ENCODE measurements at places on chromosomes 13 and 19. TPM values are rescaled to one million over a fixed set of nuclear protein-coding genes. Genes with fewer than 3 reads are reported as not detected.

The FBN3 gene
- polyA plus RNA-seq = not detected

The PLA2G4C gene
- 0.39 TPM for polyA plus RNA-seq

The SIAH3 gene
- polyA plus RNA-seq = not detected

DNA sequence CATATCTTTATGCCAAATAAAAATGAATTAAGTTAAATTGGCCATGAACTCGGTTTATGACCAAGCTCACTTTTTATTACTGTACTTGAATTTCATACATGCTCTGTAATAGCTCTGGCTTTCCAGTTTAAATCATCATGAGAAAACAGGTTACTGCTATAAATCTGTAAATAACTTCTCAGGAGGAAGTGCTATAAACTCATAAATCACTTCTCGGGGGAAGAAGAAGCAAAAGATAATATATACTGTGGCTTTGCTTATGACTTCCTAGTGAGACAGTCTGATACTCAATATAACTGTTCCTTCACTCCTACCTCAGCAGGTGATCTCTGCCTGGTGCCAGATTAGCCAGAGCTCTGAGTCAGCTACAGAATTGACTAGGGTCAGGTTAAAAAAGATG lies 12.5 kb downstream of the SUPT20H start:
- peaks cover 21% of the 10 kb centered on the region for H3K4me1 ChIP-seq
- no peaks in the 10 kb centered on the region for H3K27me3 ChIP-seq
- no peak overlapping the region for H3K27ac ChIP-seq
- H3K36me3 ChIP-seq = peaks cover 68% of the 10 kb centered on the region

GRCh38 chr13:95533545-95534160 lies 18.9 kb upstream of the CLDN10 start:
- no peak overlapping the region for H3K27ac ChIP-seq
- peaks cover 17% of the 10 kb centered on the region for H3K27me3 ChIP-seq
- peaks cover 2% of the 10 kb centered on the region for H3K4me1 ChIP-seq
- H3K4me3 ChIP-seq = no peak overlapping the region
- no peaks in the 10 kb centered on the region for H3K36me3 ChIP-seq
- DNase-seq = no peak

DNA sequence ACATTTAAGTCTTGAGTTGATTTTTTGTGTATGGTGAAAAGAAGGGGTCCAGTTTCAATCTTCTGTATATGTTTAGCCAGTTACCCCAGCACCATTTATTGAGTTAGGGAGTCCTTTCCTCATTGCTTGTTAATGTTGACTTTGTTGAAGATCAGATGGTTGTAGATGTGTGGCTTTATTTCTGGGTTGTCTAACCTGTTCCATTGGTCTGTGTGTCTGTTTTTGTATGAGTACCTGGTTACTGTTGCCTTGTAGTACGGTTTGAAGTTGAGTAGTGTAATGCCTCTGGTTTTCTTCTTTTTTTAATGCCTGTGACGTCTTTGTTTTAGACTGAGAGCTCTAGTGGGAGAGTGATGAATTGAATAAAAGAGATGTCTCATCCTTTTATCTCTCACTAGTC lies 83.2 kb downstream of the NBEA start:
- no peak for DNase-seq
- no peaks in the 10 kb centered on the region for H3K4me1 ChIP-seq
- H3K4me3 ChIP-seq = no peak overlapping the region
- H3K27me3 ChIP-seq = no peaks in the 10 kb centered on the region
- H3K36me3 ChIP-seq = peaks cover 60% of the 10 kb centered on the region

DNA sequence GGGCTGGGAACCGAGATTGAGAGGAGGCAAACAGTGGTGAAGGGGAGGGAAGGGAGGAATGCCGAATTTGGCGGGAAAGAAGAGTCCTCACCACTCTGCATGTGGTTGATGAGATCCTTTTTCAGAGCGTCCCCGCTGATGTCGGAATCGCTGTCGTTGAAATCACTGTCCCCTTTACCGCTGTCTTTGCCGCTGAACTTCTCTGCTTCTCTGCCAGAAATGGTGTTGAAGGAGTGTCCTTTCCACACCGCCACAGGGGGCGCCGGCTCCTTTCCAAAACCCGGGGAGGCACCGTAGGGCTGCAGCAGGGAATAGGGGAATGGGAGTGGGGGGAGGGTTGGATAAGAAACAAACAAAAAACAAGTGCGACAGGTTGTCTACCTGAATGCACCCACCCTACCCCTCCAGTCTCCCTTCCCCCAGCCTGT lies 3.1 kb downstream of the PCDH8 start:
- peaks cover 26% of the 10 kb centered on the region for H3K4me1 ChIP-seq
- H3K4me3 ChIP-seq = peak overlapping the region; percentile 52
- DNase-seq = no peak

DNA sequence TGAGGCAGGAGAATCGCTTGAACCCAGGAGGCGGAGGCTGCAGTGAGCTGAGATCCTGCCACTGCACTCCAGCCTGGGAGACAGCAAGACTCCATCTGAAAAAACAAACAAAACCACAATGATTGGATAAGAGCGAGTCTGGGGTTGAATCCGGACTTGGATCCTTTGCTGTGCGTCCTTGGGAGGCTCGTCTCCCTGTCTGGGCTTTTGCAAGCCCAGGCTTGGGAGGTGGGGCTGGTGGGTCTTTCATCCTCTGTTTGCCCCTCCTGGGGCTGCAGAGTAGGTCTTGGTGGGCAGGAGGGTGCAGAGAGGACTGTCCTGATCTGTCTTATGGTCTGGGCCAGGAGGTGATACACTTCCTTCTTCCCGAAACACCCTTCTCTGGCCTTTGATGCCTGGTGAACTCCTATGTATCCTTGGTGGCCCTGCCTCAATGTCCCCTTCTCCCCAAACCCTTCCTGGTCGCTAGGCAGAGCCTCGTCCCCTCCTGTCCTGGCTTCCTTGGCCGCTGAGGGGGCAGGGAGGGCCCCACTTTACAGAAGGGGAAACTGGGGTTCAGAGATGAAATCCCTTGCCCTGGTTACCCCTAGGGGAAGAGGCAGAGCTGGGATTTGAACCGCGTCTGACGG lies 16.8 kb downstream of the PALM start:
- no peak overlapping the region for H3K27ac ChIP-seq
- H3K4me1 ChIP-seq = no peaks in the 10 kb centered on the region
- no peak overlapping the region for H3K4me3 ChIP-seq
- peaks cover 3% of the 10 kb centered on the region for H3K27me3 ChIP-seq
- no peak for DNase-seq

DNA sequence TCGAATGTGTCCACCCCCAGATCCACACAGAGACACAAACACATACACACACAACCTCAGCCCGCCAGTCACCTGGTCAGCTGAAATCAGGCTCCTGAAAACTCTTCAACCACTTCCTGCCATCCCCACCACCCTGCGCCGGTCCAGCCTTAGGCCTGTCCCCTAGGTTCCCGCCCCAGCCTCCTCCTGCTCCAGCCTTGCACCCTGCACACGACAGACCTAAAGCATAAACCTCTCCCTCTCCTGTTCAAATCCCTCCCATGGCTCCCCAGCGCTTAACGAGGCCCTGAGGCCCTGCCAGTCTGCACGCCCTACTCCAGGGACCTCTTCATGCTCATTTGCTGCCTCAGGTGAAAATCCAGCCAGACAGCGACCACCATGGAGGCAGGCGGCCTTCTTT lies 7.1 kb downstream of the PNMA8B start:
- H3K27ac ChIP-seq = peak overlapping the region; percentile 4
- H3K4me1 ChIP-seq = peaks cover 15% of the 10 kb centered on the region
- peaks cover 50% of the 10 kb centered on the region for H3K27me3 ChIP-seq
- no peaks in the 10 kb centered on the region for H3K36me3 ChIP-seq
- H3K4me3 ChIP-seq = no peak overlapping the region

GRCh38 chr13:46844431-46844830 lies 47.5 kb upstream of the ESD start:
- no peak overlapping the region for H3K4me3 ChIP-seq
- no peaks in the 10 kb centered on the region for H3K27me3 ChIP-seq
- H3K27ac ChIP-seq = no peak overlapping the region
- no peaks in the 10 kb centered on the region for H3K36me3 ChIP-seq
- H3K4me1 ChIP-seq = no peaks in the 10 kb centered on the region

- H3K36me3 ChIP-seq = no peaks in the 10 kb centered on the region
- peak; percentile 66 for DNase-seq
- H3K27me3 ChIP-seq = no peaks in the 10 kb centered on the region
- peak overlapping the region; percentile 66 for H3K4me3 ChIP-seq
Observed at GRCh38 chr19:21474671-21475181, 30.7 kb upstream of the ZNF429 start.
